Endothelial cell of umbilical vein (primary cell): ENCODE measurements at places on chromosomes 5 and 9. TPM values are rescaled to one million over a fixed set of nuclear protein-coding genes. Genes with fewer than 3 reads are reported as not detected.

GRCh38 chr9:138007566-138007917 is 130.0 kb downstream of the CACNA1B start:
- no peak for DNase-seq

DNA sequence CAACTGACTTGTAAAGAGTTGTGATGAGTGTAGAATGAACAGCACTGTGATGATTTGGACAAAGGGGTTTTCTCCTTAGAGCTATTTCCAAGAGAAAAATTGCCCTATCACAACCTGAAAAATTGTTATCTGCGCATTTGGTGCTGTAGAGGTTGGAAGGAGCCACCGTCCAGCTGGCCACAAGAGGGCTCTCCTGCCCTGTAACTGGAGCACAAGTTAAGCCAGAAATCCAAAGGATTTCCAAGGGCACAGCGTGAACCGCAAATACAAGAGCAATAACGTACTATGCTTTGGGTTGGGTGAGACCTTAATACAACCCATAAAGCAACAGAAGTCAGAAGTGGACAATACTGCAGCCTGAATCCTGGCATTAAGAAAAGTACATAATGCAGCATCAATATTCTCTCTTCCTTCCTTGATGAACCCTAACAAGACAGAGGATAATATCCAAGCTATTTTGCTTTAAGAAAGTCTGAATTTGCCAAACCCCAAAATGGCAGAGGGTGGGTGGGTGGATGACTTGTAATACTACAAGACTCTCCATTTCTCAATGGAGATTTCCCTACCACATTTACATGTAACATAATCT is 56.8 kb upstream of the SMIM32 start:
- peak; percentile 64 for DNase-seq

The GABRA1 gene
- not detected in 2 replicates for total RNA-seq

The SLC28A3 gene
- not detected in 2 replicates for total RNA-seq

DNA sequence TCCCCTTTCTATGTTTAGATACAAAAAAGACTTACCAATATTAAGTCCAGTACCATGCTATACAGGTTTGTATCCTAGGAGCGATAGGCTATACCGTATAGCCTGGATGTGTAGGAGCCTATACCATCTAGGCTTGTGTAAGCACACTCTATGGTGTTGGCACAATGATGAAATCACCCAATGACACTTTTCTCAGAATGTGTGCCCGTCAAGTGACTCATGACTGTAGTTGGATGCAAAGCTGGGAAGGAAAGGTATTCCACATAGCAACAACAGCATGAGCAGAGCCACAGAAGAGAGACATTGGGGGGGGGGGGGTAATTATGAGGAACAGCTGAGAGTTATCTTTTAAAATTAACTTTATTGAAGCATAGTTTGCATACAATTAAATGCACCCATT is 63.2 kb downstream of the TTLL11 start:
- no peak for DNase-seq
